ENCODE measurements at places on chromosomes 16 and 17. TPM values are rescaled to one million over a fixed set of nuclear protein-coding genes. Genes with fewer than 3 reads are reported as not detected.

Gene PCGF2
- total RNA-seq: 10.5 TPM

Gene GRAPL
- not detected for total RNA-seq

Gene TBC1D3G
- not detected for total RNA-seq

Gene SLC38A8
- total RNA-seq: not detected

Gene IRX5
- total RNA-seq: 15.1 TPM

Gene COPZ2
- total RNA-seq: 24.2 TPM

Gene RHOT2
- 152 TPM for total RNA-seq

Gene NPIPB13
- 2.9 TPM for total RNA-seq

Gene ATAD5
- 8.6 TPM for total RNA-seq

Gene CDC27
- total RNA-seq: 85.8 TPM

Gene HEXIM1
- 30.5 TPM for total RNA-seq

Gene DOC2A
- 2.3 TPM for total RNA-seq

Gene KRT16
- total RNA-seq: 1.6 TPM

Gene KRTAP9-8
- total RNA-seq: not detected

Gene COA3
- total RNA-seq: 67.6 TPM

Gene GAS7
- 64.2 TPM for total RNA-seq

Gene ADAD2
- 0.13 TPM for total RNA-seq

Gene KRTAP3-2
- not detected for total RNA-seq

Gene CCR7
- total RNA-seq: not detected

Gene TLCD3B
- 0.56 TPM for total RNA-seq

Gene TBC1D3I
- not detected for total RNA-seq

Gene FBXW10
- not detected for total RNA-seq

Gene SRL
- total RNA-seq: not detected

Gene SNAI3
- 0.16 TPM for total RNA-seq

Gene KRT25
- not detected for total RNA-seq

Gene PRRT2
- total RNA-seq: 3.4 TPM

Gene CRLF3
- 17.9 TPM for total RNA-seq

Gene PDILT
- total RNA-seq: not detected

Gene PLCG2
- total RNA-seq: 0.41 TPM

Gene ATP2A1
- total RNA-seq: 1.2 TPM

Gene CHCT1
- total RNA-seq: not detected
